ENCODE measurements at places on chromosomes 7 and 10.

GRCh38 chr7:17234030-17234397, 64.4 kb upstream of the AHR start:
- DNase-seq: peak; percentile 15

DNA sequence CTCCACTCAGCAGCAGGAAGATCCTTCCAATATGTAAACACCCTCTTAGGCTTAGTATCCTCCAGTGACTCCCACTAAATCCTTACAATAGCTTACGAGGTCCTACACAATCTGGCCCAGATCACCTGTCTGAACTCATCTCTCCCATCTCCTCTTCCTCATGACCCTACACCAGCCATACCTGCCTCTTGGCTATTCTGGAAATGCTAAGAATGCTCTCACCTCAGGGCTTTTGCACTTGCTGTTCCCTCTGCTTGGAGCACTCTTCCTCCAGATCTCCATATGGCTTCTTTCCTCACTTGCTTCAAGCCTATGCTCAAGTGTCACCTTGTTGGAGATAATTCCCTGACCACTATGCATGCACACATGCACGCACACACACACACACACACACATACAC, 50.8 kb upstream of the FRMD4A start:
- no peak for DNase-seq

DNA sequence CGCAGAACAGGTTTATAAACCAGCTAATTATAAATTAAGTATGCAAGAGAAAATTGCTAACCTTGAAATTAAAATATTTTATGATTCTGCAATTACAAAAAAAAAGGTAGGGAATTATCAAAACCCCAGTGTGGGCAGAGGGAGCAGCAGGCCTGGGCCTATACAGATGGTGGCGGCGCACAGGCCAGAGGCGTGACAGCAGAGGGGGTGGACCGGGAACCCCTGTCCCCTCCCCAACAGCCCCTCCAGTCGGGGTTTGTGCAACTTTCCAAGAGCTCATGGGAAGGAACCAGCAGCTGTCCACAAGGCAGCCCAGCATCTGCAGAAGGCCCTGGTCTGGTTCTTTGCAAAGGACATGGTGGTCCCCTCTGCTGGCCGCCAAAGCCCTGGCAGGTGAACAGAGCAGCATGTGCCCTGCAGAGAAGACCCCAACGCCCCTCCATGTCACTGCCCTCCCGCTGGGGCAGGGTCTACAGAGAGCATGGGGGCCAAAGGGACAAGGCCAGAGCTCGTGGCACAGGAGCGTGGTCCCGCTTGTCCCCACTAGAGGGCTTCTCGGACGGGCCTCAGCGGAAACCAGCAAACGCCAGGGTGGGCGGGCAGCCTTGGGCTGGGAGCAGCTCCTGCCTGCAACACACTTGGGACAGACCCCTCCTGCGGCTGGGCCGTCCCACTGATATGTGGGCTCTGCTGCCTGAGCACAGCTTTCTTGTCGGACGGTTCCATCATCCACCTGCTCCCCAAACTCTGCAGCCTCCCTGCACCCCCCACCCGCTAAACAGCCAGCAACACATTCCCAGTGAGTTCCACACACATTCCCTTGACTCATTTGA, 75.1 kb downstream of the EBF3 start:
- DNase-seq: peak; percentile 35

DNA sequence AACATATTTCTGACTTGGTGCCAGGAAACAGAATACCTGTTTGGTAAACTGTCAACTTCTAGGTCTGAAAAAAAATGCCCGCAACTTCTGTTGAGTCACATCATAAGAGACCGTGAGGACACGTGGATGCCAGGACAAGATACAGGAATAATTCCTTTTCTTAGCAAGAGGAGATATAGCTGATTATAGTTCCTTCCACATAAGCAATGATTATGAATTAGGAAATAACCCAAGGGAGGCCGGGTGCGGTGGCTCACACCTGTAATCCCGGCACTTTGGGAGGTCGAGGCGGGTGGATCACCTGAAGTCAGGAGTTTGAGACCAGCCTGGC, 75.2 kb downstream of the CDC123 start:
- no peak for DNase-seq

DNA sequence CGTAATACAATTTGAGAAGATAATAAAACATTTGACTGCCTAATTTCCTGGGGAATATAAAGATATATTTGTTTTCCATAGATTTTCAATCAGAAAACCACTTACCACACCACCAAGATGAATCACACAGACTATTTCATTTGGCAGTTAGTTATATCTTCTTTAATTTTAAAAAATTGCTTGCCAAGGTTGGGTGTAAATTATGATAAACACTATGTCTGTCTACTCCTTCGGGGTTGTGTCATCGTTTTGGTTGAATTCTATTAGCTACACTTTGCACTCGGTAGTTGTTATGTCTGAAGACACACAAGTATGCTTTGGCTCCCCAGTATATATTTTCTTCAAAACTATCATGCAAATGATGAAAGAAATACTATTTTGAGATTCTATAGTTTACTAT, 594.8 kb upstream of the SEMA3D start:
- DNase-seq: no peak

- DNase-seq: no peak
Observed at GRCh38 chr10:50552771-50553535, 70.8 kb downstream of the SGMS1 start.

GRCh38 chr7:47446871-47447466, 134.9 kb downstream of the TNS3 start:
- DNase-seq: no peak

DNA sequence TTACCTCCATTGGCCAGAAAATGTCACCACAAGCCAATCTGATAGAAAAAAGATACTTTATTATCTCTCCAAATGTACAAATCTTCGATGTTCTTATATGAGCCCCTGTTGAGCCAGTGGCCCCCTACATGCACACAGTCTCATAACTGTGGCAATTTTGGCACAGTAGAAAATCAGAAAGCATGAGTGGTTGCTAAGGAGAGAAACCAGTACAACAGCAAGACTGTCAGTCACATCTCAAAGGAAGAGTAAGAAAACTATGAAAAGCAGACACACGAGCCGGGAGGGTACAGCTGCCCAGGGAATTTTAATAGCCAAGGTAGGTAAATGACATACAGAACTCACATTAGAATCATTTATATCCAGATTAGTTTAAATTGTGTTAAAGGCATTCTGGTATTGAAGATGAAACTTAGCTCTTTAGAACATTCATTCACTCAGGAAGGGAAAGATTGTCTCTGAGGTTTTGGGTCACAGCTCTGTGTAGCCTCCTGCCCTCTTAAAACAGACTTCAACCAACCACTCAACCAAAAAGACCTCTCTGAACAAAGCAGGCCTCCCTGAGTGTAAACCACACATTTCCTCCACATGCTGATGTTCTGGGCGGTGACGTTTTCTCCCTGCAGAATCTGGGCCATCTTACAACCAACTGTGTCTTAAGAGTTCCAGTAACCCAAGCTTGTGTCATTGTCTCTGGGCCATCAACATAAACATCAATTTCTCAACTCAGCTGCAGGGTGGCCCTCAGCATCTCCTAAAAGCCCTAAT, 80.8 kb upstream of the ADAM12 start:
- no peak for DNase-seq

GRCh38 chr7:112416127-112416526, 34.1 kb upstream of the IFRD1 start:
- no peak for DNase-seq

- no peak for DNase-seq
Observed at GRCh38 chr10:123778719-123779517, 112.7 kb downstream of the CPXM2 start.

GRCh38 chr7:132646052-132646451, 69.8 kb upstream of the PLXNA4 start:
- no peak for DNase-seq

DNA sequence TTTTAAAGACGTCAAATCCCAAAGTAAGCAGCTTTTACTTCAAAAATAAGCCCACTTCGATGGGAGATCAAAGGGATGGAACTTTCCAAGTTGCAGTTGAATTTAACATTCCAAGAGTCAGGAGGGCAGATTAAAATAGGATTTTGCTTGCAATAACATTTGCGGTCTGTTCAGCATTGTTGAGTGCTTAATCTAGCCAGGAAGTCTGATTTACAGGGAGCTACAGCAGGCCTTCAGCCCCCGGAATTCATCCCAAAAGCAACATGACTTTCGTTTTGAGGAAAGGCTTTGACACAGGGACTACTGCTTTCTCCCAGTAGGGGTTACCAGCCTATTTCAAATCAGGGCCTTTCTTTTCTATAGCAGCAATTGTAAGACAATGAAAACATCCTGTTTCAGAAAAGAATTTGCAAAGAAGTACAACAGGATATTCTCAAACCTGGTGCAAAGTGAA, 279.6 kb upstream of the PITRM1 start:
- DNase-seq: no peak

GRCh38 chr10:50536617-50537240, 87.0 kb downstream of the SGMS1 start:
- DNase-seq: no peak

DNA sequence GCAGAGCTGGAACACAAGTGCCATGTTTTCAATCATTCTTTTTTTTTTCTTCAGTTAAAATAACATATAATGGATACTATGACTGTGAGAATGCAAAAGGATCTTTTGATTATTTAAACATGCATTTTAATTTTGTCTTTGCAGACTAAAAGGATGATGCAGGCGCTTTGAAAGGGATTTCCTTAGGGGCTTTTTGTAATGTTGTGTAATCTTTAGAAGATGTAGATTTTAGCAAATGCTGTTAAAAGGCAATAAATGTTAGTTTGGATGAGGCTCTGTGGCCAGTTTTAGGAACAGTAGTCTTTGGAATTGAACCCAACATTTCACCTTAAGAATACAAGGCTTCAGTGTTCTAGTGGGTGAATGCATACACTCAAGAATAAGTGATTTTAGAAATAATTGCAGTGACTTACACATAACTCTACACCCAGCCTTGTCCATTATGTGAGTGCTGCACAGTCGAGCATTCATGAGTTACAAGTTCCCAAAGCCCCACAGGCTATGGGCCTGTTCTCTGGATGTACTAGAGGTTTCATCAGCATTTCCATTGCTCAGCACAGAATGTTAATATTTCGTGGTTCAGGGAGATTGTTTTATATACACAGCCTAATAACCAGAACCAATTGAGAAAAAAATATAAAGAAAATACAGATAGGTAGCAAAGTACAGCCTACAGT, 11.6 kb downstream of the PAPSS2 start:
- no peak for DNase-seq

GRCh38 chr7:132537456-132538145, 38.7 kb downstream of the PLXNA4 start:
- DNase-seq: no peak

DNA sequence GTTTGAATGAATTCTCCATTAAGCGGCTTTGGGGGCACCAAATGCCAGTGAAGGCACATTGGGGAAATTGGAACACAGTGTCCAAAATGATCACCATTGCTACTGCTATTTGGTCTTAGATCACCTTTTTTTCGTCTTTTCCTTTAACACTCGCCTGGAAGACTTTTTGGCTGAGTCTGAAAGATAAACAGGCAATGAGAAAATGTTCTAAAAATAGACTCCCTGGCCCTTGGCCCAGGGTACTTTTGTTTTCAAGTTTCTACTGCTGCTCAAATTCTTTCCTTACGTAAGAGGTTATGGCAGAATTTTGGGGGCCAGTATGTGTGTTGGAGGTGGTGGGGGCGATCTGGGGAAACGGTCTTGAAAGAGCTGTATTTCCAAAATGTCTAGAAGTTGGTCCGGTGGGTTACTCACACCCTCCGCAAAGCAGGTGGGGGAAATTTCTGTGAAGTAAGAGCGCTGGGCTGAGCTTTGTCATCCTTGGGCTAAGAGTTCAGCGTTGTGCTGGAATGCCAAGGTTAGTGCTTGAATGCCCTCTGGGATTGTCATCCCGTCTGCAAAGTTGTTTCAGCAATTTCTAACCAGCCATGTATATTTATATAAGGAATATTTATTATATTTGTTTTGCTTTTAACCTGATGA, 1.3 kb upstream of the ITPRIP start:
- DNase-seq: no peak

DNA sequence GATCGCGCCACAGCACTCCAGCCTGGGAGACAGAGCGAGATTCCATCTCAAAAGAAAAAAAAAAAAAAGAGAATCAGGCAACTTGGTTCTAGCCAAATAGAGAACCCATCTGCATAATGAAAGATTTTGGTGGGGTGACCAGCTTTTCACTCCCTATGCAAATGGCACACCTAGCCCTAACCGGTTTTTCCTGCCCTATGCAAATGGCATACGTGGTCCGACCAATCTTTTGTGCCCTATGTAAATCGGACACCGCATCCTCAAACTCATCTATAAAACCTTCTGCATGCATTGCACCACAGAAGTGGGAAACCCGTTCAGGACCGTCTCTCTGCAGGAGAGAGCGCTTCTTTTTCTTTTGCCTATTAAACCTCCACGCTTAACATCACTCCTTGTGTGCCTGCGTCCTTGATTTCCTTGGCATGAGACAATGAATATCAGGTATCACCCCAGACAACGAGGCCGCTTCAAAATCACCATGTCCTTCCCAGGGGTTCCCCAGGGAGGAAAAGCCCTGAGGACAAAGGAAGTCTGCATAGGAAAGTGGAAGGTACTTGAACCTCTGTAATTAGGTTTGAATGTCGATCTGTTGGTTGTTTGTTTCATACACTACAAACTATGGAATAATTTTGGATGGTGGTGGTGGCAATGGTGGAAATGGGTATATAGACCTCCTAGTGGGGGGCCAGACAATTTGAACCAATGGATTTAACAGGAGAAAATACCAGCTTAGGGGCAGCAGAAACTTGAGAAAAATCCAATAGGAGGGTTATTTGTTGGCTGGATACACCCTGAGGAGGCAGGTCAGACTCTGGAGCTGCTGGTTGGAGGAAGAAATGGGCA, 396.2 kb downstream of the TYW1 start:
- no peak for DNase-seq

DNA sequence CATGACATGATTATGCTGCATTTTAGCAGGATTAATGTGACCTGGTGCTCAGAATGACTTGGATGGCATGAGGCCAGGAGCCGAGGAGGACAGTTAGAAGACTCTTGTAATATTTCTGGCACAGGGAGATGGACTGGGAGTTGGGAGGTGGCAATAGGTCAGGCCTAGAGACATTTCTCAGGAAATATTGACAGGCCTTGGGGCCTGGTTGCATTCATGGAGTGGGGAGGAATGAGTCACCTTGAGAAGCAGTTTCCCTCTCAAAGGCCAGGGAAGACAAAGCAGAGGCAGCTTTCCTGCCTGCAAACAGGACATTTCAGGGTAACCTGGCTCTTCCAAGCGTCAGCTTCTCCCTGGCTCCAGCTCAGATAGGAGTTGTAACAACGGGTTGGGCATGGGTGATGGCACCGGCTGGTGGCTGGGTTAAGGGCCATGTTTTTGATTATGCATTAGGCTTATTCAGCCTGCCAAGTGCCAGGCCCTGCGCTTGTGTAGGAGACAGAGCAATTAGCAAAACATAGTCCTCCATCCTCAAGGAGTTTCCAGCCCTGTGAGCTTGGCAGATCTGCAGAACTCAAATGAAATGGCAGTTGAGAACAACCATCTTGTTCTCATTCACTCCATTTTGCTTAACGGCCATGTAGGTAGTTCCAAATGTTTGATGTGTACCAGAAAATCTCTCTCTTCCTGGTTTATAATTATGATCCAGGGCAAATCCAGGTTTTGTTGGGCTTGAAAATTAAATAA, 38.2 kb downstream of the HK1 start:
- no peak for DNase-seq

GRCh38 chr10:30988831-30989435, 42.7 kb downstream of the ZNF438 start:
- DNase-seq: no peak

- no peak for DNase-seq
Observed at GRCh38 chr10:59303018-59303417, 59.3 kb downstream of the FAM13C start.

- DNase-seq: no peak
Observed at GRCh38 chr7:45863715-45864114, 9.2 kb downstream of the CCDC201 start.

Measured in HL-60 (cell line).